ENCODE measurements at places on chromosomes 1 and 21.

DNA sequence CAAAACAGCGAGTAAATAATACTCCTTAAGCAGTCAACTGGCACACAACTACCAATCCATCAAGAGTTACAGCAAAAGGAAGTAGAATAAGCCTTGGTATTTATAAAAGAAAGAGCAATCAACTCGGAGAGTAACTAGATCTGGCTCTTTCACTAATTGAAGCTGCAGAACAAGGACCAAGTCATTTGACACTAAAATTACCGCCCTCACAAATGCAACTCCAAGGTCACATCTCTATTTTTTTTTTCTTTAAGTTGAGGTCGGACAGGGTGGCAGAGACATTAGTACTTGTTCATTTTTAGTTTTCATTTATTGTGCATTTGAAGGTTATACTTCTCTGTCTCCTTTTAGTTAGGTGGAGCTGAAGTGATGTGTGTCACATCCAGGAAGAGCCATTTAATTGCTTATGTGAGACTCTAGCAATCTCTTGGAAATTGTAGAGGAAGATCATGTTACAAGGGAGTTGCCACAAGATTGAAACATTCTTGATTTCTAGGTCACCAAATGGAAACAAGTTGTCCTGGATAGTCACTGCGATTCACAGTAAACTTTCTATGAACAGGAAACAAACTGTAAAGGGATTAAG, 138.1 kb upstream of the ADAMTS5 start:
- no peak for DNase-seq

GRCh38 chr21:36513430-36513829, 33.5 kb upstream of the CLDN14 start:
- DNase-seq, result no peak

DNA sequence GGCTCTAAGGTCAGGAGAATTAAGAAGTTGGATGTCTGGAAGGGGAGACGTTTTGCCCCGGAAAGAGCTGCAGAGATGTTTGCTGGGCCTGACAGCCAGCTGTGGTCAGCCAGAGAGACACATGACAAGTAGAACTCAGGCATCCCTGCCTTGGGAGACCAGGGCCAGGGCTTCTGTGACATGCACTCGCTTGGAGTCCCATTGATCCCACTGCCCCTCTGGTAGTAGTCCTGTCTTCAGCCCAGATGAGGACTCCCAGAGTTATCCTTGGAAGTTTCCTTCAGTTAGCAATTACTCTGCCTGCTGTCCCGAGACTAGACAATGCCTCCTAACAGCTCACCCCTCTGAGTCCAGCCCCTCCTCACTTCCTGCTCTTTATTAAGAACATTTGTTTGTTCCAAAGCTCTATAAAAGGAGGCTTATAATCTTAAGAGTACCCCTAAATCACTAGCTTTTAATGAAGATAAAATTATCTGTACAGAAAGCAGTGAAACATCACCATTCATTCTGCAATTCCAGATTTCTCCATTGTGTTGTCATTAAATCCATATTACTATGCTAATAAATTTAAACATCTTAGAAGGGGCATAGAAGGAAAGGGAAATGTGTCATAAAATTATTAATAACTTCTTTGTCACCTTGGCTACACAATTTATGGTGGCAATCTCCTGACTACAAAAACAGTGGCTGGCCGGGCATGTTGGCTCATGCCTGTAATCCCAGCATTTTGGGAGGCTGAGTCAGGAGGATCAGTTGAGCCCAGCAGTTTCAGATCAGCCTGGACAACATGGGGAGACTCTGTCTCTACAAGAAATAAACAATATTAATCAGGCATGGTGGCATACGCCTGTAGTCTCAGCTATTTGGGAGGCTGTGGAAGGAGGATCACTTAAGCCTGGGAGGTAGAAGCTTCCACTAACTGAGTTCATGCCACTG, 94.2 kb downstream of the KCNK1 start:
- DNase-seq, result no peak

DNA sequence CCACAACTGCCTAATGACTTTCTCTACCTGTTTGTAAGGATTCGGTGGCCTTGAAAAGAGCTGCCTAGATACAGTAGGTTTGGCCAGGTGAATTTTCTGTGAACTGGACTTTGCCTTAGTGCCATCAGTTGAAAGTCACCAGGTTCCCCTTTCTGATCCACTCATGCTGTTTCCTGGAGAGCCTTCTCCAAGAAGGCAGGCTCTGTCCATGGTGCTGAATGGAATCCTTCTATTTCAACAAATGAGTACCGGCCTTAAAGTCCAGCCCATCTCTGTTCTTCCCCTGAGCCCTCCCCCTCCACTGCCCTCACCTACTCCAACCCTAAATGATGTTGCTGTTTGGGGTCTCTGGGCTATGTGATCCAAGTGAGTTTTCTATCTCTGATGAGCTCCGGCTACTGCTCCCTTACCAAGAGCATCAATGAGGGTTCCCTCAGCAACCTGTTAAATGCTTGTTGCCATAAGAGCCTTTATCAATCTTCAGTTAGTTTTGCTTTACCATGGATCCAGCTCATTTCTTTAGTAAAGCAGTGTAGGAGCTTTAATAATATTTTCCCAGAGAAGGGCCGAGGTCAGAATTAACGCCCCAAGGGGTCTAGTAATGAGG, 500.4 kb downstream of the PTPRU start:
- no peak for DNase-seq

DNA sequence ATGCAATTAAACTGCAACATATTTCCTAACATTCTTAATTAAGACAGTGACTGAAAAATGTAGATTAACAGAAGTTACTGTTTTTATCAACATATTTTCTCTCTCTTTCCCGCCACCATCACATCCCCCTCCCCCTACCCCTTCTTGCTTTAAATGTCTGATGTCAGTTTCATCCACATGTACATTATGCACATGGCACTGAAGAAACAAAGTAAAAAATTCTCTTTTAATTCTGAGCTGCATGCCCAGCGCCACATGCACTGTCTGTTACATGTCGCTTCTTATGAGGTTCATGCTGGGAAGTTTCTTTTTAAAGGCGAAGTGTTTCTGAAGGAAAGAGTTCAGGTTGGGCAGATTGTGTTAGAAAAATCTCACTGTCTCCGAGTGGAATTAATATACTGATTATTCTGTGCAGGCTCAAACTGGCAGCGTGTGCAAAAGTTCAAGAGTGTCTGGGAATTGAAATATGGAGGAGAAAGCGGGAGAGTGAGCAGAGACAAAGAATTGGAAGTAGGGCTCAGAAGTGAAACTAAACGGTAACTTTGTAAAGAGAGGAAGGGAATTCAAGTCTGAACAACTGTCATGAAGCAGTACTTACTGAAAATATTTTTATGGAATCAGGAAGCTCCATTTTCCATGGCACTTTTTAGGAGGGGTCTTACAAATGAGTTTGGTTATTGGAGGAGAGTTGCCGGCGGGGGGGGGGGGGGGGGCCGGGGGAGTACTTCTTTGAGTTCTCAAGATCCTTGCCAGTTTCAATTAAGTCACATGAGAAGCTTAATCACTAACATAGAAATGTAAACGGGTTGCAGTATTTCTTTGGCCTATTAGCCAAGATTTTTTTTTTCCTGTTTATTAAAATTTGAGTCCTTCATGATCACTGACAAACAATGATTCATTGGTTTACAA, 217.6 kb downstream of the SDCCAG8 start:
- DNase-seq, result no peak

- no peak for DNase-seq
Observed at GRCh38 chr1:217133092-217133491, 409.9 kb upstream of the ESRRG start.

DNA sequence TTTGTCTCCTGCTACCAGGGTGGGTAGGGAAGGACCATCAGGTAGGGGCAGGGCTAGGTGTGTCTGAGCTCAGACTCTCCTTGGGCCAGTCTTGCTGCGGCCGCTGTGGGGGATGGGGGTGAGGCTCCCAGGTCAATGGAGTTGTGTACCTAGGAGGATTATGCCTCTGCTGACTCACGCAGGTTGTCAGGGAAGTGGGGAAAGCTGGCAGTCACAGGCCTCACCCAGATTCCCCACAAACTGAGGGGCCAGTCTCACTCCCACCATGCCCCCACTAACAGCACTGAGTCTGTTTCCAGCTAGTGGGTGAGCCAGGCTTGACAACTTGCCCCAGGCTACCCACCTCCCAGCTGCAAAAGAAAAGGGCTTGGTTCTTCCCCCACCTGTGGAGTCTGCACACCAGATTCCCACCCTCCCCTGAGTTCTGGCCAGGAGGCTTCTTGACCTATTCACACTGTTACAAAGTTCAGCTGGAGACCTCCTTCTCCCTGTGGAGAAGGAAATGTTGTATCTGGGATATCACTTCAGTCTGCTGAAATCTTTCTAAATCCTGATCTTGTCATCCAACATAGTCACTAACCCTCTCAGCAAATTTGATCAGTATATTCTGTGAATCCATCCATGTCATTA, 69.2 kb upstream of the GJA8 start:
- DNase-seq, result no peak

- no peak for DNase-seq
Observed at GRCh38 chr1:15412843-15413242, 3.2 kb downstream of the EFHD2 start.

- no peak for DNase-seq
Observed at GRCh38 chr1:48761986-48762385, 14.7 kb downstream of the BEND5 start.

DNA sequence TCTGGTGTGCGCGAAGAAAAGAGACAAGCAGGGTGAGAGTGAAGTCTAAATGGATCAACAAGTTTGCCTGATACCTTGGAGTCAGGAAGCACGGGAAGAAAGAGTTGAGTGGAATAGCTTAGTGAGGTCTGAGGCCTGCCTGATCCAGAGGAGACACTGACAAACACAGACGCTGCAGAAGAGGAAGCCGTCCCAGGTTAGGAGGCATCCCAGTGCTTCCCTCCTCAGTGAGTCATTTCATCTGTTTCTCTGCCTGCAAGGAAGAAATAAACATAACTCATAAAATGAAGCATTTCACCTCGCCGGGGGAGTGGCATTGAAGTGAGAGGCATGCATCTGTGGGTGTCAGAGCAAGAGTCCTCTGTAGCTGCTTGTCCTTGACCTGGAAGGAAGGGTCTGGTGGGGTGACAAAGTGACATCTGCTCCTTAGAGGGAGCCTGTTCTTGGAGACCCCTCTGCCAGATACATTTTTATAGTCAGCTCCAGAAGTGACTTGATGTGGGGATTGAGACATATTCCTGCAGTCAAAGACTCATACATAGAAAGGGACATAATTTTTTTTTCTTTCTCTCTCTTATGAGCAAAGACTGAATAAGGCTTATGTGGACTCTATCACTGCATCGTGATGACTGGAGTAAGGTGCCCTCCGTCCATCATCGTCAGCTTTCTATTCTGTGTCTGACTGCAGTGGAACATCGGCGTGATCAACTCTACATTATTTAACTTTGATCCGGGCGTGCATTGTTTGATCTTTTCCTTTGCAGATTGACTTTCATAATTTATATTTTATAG, 256.7 kb downstream of the KIF26B start:
- DNase-seq, result no peak

DNA sequence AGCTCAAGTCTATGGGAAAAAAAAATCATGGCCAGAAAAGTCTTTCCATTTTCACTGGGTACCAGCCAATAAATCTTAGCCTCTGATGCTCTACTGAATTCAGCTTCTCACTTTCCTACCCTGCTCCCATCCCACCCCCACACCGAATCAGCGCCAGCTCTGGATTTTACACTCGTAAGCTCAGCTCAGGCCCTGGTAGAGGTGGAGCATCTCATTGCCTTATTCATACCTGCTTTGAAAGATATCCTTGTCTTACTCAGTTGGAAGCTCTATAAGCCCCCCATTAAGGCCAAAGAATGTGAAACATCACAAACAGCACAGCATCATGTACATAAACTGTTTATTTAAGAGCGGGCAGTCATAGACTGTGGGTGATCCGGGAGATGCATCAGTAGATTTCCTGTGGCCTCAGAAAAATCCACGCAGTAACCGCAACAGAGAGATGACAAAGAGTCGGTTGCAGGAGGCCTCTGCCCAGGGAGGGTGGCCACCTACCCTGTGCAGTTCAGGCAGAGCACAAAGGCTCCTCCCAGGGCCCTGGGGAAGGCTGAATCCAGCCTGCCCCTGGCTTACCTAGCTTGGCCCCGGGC, 36.4 kb upstream of the ETS2 start:
- DNase-seq, result no peak

DNA sequence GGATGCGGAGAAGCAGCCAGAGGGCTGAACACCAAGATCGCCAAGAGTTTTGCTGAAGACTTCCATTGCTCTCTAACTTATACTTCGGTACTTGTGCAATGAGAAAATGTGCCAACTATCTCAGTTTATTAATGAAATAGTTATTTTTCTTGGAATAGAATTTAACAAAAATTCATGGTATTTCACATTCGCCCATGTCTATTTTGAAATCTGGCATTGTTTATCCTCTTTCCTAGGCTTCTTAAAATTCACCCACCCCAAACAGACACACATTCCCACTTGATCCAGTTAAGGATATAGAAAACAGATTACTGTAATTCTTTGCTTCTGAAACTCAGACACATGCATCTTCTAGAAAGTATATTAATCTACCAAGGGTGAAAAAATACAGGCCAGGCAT, 56.3 kb upstream of the ADAMTS5 start:
- DNase-seq, result no peak

- DNase-seq, result no peak
Observed at GRCh38 chr1:34885405-34886247, 26.1 kb upstream of the SMIM12 start.

DNA sequence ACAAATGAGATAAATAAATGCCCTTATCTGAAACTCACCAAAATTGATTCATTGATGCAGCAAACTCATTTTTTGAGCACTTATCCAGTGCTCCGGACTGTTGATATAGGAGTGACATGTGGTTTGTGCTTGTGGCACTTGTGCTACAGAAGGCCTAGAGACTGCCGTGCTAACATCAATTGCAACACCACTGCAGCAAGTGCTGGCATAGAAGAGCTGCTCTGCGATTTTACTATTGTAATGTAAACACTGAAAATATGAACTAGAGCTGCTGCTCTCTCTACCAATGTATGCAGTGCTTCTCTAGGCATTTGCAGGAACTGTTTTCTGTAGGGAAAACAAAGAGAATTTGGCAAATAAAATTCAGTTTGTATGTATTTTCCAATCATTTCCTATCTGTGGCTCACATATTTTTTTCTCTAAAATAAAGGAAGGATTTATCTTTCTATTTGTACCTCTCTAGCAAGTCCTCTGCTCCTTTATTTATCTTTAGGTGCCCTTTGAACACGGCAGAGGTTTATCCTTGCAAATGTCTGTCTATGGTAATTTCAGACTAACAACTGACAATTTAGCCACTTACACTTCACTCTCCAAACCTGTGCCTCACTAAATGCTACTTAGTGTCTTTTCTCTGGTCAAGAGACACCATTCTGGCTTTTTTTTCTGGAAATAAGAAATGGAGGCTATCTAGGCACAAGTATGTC, 409.5 kb upstream of the ADGRL2 start:
- no peak for DNase-seq

- no peak for DNase-seq
Observed at GRCh38 chr1:22044690-22045420, 7.7 kb upstream of the CDC42 start.

GRCh38 chr1:58251430-58252073, 295.0 kb downstream of the OMA1 start:
- DNase-seq, result no peak

GRCh38 chr1:65412984-65413375, 7.5 kb upstream of the LEPR start:
- no peak for DNase-seq

All from NCI-H1436 (cell line).